ENCODE measurements at places on chromosomes 3 and 15.
A peak's percentile ranks its signal among the peaks of the same experiment; 100 is the strongest.

GRCh38 chr3:125683067-125683829 is 88.0 kb upstream of the OSBPL11 start:
- no peak for DNase-seq

- DNase-seq: no peak
Measured at GRCh38 chr15:88828791-88829190, 25.6 kb downstream of the ACAN start.

DNA sequence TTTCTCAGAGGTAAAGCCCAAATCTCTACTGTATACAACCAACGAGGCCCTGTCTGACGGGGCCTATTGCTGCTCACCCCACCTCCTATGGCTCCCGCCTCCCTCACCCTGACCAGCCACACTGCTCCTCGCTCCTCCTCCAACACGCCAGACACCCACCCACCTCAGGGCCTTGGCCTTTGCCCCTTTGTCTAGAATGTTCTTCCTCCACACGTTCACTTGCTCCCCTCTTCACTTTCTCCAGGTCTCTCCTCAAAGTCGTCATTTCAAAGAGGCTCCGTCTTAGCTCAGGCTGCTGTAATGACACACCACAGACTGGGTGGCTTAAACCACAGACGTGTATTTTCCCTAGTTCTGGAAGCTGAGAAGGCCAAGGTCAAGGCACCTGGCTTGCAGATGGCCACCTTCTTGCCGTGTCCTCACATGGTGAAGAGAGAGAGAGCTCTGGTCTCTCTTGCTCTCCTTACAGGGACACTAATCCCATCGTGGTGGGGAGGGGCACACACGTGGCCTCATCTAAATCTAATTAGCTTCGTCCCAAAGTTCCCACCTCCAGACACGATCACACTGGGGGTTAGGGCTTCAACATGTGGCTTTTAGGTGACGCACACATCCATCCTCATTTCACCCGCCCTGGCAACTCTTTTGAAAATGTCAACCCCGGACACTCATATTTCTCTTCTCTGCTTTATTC is 98.2 kb downstream of the TLE3 start:
- no peak for DNase-seq

DNA sequence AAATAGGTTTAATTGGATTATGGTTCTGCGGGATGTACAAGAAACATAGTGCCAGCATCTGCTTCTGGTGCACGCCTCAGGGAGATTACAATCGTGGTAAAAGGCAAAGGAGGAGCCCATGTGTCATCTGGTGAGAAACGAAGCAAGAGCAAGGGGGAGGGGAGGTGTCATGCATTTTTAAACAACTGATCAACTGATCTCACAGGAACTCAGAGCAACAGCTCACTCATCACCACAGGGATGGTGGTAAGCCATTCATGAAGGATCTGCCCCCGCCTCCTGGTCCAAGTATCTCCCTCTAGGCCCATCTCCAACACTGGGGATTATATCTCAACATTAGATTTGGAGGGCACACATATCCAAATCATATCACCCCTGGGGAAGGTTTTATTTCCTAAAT is 42.1 kb upstream of the FGF7 start:
- DNase-seq: no peak

- no peak for DNase-seq
Measured at GRCh38 chr3:152419748-152420147, 151.0 kb downstream of the MBNL1 start.

GRCh38 chr3:149895769-149896168 is 74.9 kb downstream of the PFN2 start:
- DNase-seq: no peak

DNA sequence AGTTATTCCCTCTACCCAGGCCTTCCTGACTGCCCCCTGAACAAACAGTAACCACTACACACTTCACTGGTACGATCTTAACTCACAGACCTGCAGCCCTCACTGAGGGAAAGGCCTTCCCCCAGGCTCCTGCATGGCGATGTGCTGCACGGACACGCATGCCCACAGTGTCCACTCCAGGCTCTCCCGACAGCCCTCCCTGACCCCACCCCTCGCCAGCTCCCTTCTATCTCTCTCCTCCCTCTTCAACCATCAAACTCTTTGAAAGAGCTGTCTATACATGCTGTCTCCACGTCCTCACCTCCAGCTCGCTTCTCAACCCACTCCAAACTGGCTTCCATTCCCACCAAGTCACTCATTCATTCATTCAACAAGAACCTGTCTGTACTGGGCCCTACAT is 3.9 kb downstream of the SCN5A start:
- no peak for DNase-seq

- no peak for DNase-seq
Measured at GRCh38 chr3:186386883-186387560, 25.0 kb upstream of the DGKG start.

DNA sequence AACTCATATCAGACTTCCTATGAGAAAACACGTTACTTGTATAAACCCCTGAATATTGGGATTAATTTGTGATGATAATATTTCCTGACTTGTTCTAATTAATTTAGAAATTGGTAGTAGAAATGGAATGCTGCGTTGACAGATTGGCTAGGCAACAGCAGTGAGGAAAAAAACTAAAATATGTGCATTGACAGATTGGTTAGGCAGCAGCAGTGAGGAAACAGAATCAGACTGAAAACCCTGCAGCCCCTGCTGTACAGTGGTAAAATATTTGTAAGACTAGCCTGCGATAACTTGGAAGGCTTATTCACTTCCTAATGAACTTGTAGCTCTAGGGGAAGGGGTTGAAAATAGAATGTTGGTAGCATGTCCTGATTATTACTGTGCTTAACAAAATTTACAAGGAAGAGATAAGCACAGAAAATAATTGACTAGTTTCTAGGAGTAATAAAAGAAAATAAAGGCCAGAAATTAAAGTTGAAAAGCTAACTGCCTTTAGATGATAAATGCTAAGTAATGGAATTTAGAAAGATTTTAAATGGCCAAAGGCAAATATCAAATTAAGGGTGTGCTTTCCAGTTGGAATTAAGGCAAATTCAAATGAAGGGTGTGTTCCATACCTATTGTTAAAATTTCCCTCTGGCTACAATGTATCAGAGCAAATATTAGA is 29.9 kb upstream of the IL16 start:
- DNase-seq: no peak

- DNase-seq: no peak
Measured at GRCh38 chr15:65732698-65733097, 59.4 kb downstream of the DENND4A start.

- DNase-seq: no peak
Measured at GRCh38 chr3:46417841-46418611, 11.0 kb downstream of the CCRL2 start.

GRCh38 chr3:33377931-33378330 is 62.3 kb downstream of the UBP1 start:
- no peak for DNase-seq

GRCh38 chr15:42147431-42147735 is 9.1 kb downstream of the PLA2G4F start:
- DNase-seq: no peak

- no peak for DNase-seq
Measured at GRCh38 chr3:31911643-31912042, 69.4 kb downstream of the OSBPL10 start.

GRCh38 chr15:39248204-39248603 is 332.7 kb upstream of the THBS1 start:
- no peak for DNase-seq

GRCh38 chr15:76229266-76229665 is 82.0 kb downstream of the ETFA start:
- no peak for DNase-seq

GRCh38 chr3:15010664-15011063 is 54.5 kb downstream of the MRPS25 start:
- no peak for DNase-seq

GRCh38 chr3:151283387-151283786 is 5.0 kb upstream of the P2RY14 start:
- DNase-seq: peak; percentile 31

DNA sequence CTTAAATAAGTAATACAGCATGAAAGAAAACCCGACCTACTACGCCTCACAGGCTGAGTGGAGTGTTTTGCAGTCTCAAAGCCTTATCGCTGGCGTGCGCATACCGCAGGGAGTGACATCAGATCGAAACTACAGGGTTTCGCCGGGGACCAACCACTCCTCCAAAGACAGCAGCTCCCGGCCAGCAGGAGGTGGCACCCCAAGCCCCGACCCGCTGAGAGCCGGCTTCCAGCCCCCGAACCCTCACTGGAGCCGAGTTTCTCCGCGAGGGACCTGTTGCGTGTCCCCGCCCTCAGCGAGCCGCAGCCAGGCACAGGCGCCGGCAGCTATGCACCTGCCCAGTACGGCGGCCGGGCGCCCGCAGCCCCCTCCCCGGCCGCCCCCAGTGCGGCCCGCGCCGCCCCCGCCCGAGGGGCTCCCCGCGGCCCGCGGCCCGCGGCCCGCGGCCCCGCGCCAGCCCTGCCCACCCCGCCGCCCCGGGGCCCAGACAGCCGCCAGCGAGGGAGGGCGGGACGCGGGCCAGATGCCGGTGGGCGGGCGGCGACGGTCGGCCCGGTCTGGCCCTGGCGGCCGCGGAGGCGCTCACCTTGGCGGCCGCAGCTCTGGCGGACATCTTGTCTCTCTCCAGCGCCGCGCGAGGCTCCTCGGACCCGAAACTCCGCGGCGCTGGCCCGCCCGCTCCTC is 710 bp downstream of the TJP1 start:
- no peak for DNase-seq

GRCh38 chr15:34013746-34014145 is 25.3 kb downstream of the AVEN start:
- DNase-seq: no peak
